Colonic mucosa (tissue), 4 donors: ENCODE measurements at places on chromosomes 6 and 20. TPM values are rescaled to one million over a fixed set of nuclear protein-coding genes. Genes with fewer than 3 reads are reported as not detected.
A peak's percentile ranks its signal among the peaks of the same experiment; 100 is the strongest.

DNA sequence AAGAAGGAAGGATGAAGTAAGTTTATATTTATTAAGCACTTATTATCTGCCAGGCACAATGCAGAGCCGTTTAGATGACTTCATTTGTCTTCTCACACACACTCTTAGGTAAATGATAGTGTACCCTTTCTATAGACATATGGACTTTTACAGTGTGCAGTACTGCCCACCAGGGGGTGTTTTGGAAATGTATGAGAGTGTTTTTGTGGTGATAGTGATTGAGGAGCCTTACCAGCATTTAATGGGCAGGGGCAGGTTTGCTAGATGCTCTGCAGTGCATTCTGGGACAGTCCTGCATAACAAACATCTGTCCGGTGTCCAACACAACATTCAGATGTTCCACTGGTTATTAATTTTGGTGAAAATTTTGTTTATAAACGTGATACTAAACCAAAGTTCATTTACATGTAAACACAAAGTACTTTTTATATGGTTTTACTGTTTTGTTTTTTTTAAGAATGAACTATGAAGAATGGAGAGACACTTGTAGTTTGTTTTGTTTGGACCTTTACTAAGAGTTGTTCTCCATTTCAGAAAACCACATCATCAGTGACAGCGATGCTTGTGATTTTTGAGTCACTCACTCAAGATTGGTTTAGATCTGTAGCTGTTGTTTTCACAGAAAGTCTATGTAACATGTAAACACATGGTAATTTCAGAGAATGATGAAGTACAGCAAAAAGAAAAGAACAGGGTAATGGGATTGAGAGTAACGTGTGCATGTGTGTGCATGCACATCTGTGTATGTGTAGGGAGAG lies 19.9 kb downstream of the KCNS1 start:
- DNase-seq = no peak
- no peaks in the 10 kb centered on the region for H3K27me3 ChIP-seq
- H3K4me3 ChIP-seq = no peak overlapping the region
- H3K4me1 ChIP-seq = no peaks in the 10 kb centered on the region
- no peak overlapping the region for H3K27ac ChIP-seq
- no peaks in the 10 kb centered on the region for H3K36me3 ChIP-seq

DNA sequence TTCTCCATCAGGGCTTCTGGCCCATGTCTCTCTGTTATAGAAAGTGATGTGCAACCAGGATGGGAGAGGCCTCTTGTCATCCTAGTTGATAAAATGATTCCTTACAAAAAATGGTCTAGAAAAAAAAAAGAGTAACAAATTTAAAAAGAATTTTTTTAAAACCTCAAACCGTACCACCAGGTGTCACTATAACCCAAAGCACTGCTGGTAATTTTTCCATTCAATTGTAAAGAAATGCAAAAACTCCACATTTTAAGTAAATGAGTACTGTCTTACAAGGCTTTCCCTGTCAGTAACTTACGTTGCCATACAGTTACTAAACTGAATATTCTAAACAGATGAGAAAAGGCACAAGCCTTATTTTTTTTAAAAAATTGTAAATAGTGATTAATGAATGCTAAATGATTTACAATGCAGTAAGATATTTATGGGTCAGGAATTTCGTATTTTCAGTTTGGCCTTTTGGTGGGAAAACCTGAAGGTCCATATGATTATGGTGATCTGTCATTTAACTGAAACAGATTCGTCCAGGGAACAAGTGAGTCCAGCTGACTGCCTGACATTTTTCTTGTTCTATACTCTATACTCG lies 95.4 kb downstream of the OGFRL1 start:
- H3K4me1 ChIP-seq = no peaks in the 10 kb centered on the region
- H3K4me3 ChIP-seq = no peak overlapping the region
- no peaks in the 10 kb centered on the region for H3K27me3 ChIP-seq
- no peak for DNase-seq

GRCh38 chr6:135176058-135176457 lies 5.0 kb upstream of the MYB start:
- H3K4me1 ChIP-seq = no peaks in the 10 kb centered on the region
- no peak overlapping the region for H3K4me3 ChIP-seq
- no peaks in the 10 kb centered on the region for H3K36me3 ChIP-seq
- H3K27ac ChIP-seq = no peak overlapping the region
- no peaks in the 10 kb centered on the region for H3K27me3 ChIP-seq
- no peak for DNase-seq

Gene LY6G5B
- total RNA-seq = 9.0 TPM

DNA sequence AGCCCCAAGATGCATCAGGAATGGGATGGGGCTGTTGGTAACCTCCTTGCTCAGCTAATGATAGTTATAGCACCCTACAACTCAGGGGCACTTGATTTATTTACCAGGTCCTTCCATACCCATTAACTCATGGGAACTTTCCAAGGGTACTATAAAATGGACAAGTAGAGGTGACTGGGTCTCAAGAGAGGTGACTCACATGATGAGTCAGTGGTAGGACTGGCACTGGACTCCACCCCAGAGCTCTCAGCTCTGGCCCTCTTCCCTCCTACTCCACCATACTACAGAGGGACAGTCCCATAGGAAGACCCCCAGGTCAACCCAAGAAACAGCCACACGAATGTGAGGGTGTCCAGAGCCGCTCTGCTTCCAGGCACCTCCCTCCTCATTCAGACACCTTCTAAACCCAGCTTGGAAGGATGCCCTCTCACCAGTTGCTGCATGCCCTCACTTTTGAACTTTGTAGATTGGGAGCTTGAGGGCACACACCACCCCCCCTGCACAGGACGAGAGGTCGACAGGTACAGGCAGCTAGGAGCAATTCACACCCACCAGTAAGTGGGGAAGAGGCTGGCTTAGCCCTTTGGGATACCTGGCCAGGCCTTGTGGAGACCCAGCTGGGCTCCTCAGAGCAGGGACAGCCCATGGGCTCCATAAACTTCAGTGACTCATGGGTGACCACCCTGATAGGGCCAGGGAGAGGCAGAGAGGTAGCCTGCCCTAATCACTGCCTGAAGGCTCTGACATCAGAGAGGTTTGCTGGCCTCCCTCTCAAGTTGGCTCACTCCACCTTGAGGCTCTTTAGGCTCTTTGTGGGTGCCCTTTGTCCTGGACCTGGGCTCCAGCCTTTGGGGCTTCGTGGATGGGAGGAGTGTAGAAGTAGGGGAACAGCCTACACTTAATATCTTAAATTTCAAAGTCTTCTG lies 81.6 kb upstream of the MLN start:
- H3K27me3 ChIP-seq = no peaks in the 10 kb centered on the region
- H3K4me3 ChIP-seq = no peak overlapping the region
- H3K27ac ChIP-seq = peak overlapping the region; percentile 82
- peak; percentile 35 for DNase-seq
- H3K36me3 ChIP-seq = no peaks in the 10 kb centered on the region

DNA sequence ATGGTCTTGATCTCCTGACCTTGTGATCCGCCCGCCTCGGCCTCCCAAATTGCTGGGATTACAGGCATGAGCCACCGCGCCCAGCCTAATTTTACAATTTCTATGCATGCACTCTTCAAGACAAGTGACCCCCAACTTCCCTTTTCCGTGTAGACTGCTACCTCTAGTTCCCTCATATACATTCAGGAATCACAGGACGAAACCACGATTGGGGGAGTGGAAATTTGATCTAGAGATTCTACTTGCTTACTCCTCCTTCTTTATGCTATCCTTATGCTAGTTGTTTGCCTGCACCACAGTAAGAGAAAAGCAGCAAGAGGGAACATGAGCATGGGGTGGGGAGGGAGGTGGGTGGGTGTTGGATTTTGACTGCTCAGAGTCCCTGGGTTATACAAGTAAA lies 34.9 kb downstream of the OSTM1 start:
- no peaks in the 10 kb centered on the region for H3K4me1 ChIP-seq
- no peak overlapping the region for H3K27ac ChIP-seq
- no peak for DNase-seq
- no peaks in the 10 kb centered on the region for H3K27me3 ChIP-seq
- H3K4me3 ChIP-seq = no peak overlapping the region

DNA sequence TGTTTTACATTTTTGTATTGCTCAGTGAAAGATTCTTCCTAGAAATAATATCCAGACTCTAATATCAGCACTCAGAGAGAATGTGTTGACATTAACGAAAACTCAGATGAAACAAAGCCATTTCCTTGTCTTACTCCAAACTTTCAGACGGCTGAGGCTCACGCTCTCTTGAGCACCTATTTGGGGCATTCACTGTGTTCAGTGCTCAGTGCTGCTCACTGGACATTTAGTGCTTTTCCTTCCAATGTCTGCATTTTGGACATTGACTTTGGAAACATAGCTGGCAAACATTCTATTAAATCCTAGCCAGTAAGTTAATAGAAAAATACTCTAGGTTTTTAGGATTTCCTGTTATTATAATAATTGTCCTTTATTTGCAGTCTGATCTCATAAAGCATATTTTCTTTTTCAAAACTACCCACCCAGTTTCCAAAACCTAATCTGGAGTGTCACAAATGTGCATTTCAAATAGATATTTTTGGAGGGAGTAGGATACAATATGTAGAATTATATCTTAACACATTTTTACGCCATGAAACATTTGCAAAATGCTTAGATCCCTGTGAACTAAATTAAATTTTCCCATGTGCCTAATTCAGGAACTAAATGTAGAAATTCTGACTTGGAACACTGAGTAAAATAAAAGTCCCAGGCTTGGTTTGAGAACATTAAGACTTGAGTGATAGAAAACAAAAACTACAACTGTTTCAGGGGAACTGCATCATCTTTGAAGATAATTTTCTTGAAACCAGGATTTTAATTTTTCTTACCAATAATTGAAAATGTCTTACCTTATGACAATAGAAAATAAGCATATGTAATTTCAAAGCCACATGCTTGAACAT lies 91.7 kb upstream of the B3GAT2 start:
- H3K4me3 ChIP-seq = no peak overlapping the region
- no peak overlapping the region for H3K27ac ChIP-seq
- H3K36me3 ChIP-seq = no peaks in the 10 kb centered on the region
- DNase-seq = no peak
- H3K4me1 ChIP-seq = no peaks in the 10 kb centered on the region

Gene NHSL1
- total RNA-seq = 82.8 TPM

- no peak for DNase-seq
- no peaks in the 10 kb centered on the region for H3K36me3 ChIP-seq
- H3K4me1 ChIP-seq = peaks cover 16% of the 10 kb centered on the region
- peak overlapping the region; percentile 98 for H3K4me3 ChIP-seq
Observed at GRCh38 chr20:31515072-31515774, 981 bp downstream of the HM13 start.

DNA sequence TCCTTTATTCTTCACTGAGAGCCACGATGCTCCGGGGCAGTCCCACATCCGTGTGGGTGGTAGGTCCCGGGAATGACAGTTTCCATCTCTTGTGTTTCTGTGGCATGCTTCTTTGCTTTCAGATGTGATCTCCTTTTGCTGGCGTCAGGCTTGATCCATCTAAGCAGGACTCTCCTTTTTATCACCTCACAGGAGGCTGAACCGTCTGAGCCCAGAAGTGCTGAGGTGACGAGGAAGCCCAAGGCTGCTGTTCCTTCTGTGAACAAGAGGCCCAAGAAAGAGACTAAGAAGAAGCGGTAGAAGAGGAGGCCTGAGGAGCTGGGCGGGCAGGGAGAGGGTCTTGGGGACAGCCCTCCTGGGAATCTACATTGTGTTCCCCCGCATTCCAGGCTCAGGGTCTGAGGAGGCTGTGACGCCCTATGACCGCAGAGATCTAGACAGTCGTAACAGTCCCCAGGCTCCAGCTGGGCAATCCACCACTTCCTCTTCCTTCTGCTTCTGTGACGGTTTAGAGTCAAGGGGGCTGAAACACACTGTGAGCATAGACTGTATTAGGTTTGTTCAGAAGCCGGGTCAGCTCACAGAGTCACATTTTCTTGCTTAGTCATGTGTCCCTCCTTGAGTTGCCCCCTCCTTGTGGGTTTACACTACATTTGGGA lies 26.8 kb downstream of the MANBAL start:
- DNase-seq = no peak
- H3K36me3 ChIP-seq = no peaks in the 10 kb centered on the region
- H3K4me1 ChIP-seq = peaks cover 3% of the 10 kb centered on the region

DNA sequence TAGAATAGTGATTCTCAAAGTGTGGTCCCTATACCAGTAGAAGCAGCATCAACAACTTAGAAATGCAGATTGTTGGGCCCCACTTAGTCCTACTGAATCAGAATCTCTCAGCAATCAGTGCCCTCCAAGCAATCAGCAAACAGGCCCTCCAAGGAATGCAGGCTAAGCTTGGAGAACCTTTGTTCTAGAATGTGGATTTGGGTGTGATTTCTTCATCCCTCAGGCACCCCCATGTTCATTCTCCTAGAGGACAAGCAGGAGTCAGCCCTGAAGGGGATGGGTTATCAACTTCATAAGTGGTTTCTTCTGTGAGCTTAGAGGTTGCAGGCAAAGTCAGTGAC lies 40.5 kb upstream of the TAF8 start:
- H3K4me1 ChIP-seq = no peaks in the 10 kb centered on the region
- H3K36me3 ChIP-seq = no peaks in the 10 kb centered on the region
- DNase-seq = no peak
- H3K27ac ChIP-seq = no peak overlapping the region
- H3K4me3 ChIP-seq = no peak overlapping the region
- H3K27me3 ChIP-seq = no peaks in the 10 kb centered on the region

GRCh38 chr6:12185081-12185673 lies 105.0 kb upstream of the EDN1 start:
- no peak overlapping the region for H3K4me3 ChIP-seq
- no peak for DNase-seq
- H3K27ac ChIP-seq = no peak overlapping the region
- no peaks in the 10 kb centered on the region for H3K4me1 ChIP-seq

GRCh38 chr20:3565851-3566250 lies 95.0 kb downstream of the ATRN start:
- H3K36me3 ChIP-seq = no peaks in the 10 kb centered on the region
- no peaks in the 10 kb centered on the region for H3K27me3 ChIP-seq
- H3K4me1 ChIP-seq = no peaks in the 10 kb centered on the region
- H3K4me3 ChIP-seq = no peak overlapping the region
- no peak overlapping the region for H3K27ac ChIP-seq
- no peak for DNase-seq

DNA sequence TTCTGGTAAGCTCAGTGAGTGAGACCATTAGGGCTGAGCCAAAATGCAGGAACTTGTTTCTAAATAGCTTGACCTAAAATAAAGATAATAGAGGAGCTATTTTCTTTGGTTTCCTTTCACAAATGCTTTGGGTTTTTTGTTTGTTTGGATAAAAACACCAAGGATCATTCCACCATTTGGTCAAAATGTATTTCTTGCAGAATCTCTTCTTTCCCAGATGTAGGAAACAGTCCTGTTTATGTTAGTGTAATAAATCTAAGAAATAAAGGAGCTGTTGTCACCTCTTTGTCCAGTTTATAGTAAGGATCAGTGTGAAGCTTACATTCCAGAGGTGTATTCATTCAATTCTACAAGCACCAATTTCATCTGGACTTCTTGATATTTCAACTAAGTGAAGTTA lies 297.8 kb downstream of the GJA1 start:
- H3K36me3 ChIP-seq = no peaks in the 10 kb centered on the region
- no peak overlapping the region for H3K4me3 ChIP-seq
- H3K27ac ChIP-seq = no peak overlapping the region
- no peaks in the 10 kb centered on the region for H3K4me1 ChIP-seq
- no peak for DNase-seq

Gene APCDD1L
- 1.0 TPM for total RNA-seq
